ENCODE measurements at places on chromosomes 5 and 9. TPM values are rescaled to one million over a fixed set of nuclear protein-coding genes. Genes with fewer than 3 reads are reported as not detected.

- no peak for DNase-seq
Measured at GRCh38 chr9:16879416-16879815, 8.9 kb upstream of the BNC2 start.

The ZNF483 gene
- polyA plus RNA-seq = 0.38 TPM

DNA sequence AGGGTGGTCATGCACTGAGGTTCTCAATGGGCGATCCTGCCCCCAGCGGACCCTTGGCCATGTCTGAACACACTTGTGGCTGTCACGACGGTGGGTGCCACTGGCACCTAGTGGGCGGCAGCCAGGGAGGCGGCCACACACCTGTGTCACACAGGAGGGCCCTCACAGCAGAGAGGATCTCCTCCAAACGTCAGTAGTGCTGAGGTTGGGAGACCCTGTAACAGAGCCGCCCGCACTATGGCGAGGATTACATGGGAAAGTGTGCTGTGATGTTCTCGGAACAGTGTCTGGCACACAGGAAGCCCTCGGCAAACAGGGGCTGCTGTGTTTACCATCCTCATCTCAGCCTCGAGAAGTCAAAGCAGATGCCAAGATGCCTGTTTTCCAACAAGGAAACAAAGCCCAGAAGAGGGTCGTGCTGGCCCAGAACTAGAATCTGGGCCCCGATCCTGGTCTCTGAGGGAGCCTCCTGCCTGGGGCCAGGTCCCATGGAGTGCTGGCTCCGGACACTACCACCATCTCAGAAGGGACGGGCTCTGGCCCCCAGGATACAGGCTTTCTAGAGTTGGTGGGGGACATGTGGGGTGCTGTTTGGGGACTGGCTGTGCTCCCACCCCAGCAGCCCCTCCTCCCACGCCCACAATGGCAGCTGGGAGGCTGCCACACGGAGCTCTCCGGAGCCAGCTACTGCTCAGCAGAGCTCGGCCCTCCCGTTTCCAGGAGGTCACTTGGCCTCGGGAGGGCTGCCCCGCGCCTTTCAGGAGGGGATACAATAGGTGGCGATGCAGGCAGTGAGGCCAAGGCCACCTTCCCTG, 48.2 kb downstream of the DBH start:
- no peak for DNase-seq

DNA sequence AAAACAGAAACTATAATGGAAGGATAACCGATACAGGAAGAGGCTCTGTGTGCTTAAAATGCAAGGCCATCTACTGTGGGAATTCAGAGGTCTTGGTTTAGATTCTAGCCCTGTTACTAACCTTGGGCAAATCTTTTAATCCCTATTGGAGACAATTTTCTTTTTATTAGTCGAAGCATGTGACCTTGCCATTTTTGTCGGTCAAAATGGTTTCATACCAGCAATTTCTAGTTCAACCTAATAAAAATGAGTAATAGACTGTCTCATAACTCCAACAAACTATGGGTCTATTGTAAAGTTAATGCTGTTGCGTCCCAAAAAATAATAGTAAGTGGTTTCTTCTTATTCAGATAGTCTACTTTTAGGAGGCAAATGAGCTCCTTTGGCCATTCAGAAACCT, 38.4 kb downstream of the PRR16 start:
- no peak for DNase-seq

DNA sequence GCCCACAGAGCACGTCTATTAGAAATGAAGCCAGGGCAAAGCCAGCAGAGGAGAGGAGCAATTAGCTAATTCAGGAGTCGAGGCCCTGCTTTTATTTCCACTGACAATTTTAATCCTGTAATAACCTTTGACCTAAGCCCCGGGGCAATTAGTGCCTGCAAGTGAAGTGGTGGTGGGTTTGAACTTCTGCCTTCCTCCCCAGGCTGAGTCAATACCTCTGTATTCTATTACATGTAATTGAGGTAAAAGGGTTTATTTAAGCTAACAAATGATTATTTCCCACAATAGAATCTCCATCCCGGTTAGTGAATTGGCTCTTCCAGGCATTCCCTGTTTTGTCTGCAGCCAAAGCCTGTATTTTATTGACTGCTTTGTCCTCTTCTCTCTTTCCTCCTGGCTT, 49.9 kb downstream of the FGF18 start:
- DNase-seq = no peak

The PTAR1 gene
- 4.5 TPM for polyA plus RNA-seq

The RGS3 gene
- 41.0 TPM for polyA plus RNA-seq

DNA sequence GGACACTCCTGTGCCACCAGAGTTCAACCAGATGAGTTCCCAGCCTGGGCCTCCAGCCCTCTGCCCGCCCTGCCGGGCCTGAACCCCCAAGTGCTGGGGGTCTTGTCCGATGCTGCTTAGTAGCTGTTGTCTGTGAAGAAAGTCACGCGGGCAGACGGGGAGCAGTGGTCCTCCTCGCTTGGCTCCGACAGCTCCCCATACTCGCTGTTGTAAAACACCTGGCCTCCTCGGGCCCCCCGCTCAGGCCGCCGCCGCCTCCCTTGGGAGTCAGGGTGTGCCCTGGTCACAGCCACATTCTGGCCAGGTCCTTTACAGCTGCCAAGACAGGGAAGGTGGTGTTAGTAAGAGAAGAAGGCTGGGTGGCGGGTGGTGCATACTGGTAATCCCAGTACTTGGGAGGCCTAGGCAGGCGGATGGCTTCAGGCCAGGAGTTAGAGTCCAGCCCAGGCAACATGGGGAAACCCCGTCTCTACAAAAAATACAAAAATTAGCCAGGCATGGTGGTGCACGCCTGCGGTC, 11.8 kb upstream of the SCGB3A1 start:
- no peak for DNase-seq

DNA sequence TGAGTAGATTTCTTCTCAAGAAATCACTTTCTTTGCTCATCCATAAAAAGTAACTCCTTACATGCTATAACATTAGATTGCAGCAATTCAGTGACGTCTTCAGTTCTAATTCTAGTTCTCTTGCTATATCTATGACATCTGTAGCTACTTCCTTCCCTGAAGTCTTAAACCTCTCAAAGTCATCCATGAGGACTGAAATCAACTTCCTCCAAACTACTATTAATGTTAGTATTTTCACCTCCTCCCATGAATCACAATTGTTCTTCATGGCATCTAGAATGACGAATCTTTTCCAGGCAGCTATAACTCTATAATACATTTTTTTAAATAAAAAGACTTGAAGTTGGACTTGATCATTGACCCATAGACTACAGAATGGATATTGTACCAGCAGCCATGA, 46.2 kb upstream of the PRRC1 start:
- no peak for DNase-seq

- no peak for DNase-seq
Measured at GRCh38 chr9:8115570-8115969, 316.0 kb upstream of the DMAC1 start.

The TMC1 gene
- not detected for polyA plus RNA-seq

- DNase-seq = peak; percentile 55
Measured at GRCh38 chr5:2755076-2755680, 3.7 kb upstream of the IRX2 start.

GRCh38 chr5:66960369-66961137, 236.0 kb downstream of the CD180 start:
- DNase-seq = peak; percentile 31

The TYRP1 gene
- 4.7 TPM for polyA plus RNA-seq

GRCh38 chr5:166648736-166649135, 1642.7 kb upstream of the WWC1 start:
- no peak for DNase-seq

DNA sequence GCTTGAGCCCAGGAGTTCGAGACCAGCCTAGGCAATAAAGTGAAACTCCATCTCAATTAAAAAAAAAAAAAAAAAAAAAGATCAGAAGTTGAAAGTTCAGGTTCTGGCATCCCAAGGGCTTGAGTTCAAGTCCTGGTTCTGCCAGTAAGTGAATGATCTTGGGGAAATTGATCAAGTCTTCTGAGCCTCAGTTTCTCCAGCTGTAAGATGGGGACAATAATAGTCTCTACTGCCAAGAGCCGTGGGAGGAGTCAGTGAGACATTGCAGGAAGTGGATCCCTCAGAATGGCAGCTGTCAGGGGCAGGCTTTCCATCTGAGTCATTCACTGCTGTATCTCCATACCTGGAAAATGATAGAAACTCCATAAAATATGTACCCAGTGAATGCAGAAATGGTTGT, 37.8 kb upstream of the FUBP3 start:
- no peak for DNase-seq

DNA sequence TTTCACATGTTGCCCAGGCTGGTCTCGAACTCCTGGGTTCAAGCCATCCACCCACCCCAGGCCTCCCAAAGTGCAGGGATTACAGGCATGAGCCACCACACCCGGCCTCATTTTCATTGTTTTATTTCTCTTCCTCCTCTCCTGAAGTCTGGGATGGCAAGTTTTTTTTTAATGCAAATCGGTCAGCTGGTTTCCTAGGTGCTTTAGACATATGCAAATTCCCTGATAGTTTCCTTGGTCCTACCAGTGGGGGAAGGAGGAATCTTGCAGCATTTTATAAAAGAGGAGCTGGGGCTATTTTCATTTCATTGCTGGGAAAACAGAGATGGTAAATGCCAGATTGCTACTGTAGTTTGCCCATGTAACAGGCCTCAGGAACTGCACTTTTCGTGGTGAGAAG, 179.4 kb downstream of the ACTL7B start:
- no peak for DNase-seq

- no peak for DNase-seq
Measured at GRCh38 chr5:157167214-157167621, 1.2 kb upstream of the GARIN3 start.

GRCh38 chr5:43215073-43215631, 23.1 kb downstream of the NIM1K start:
- no peak for DNase-seq

The LIX1 gene
- polyA plus RNA-seq = not detected

The CAMK2A gene
- 0.06 TPM for polyA plus RNA-seq

- no peak for DNase-seq
Measured at GRCh38 chr5:116872486-116872885, 297.9 kb upstream of the SEMA6A start.

Data from stomach (tissue), 19 donors.